ENCODE measurements at places on chromosomes 2 and 18.

- no peak for DNase-seq
These were observed 698 bp upstream of the TMEM237 start for GRCh38 chr2:201644001-201644400.

DNA sequence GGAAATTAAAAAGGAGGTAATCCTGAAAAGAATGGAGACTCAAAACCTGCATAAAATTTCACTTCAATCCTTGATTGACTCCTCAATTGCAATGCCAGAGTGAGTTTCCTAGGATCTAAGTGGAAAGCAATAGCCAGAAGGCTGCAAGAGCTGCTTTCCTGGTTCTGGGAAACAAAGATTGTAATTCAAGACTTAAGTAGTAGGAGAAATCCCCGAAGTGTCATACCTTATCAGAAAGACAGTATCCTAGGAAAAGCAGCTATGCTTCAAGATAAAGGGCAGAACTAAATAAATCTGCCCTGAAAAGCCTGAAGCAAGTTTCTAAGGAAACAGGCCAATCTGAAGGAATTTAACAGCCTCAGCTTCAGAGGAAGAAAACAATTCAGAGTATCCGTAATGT is 390.2 kb downstream of the DSC3 start:
- DNase-seq: no peak

- no peak for DNase-seq
These were observed 51.5 kb downstream of the SETBP1 start for GRCh38 chr18:44732238-44732563.

- no peak for DNase-seq
These were observed 113.0 kb downstream of the SETBP1 start for GRCh38 chr18:44793685-44794084.

DNA sequence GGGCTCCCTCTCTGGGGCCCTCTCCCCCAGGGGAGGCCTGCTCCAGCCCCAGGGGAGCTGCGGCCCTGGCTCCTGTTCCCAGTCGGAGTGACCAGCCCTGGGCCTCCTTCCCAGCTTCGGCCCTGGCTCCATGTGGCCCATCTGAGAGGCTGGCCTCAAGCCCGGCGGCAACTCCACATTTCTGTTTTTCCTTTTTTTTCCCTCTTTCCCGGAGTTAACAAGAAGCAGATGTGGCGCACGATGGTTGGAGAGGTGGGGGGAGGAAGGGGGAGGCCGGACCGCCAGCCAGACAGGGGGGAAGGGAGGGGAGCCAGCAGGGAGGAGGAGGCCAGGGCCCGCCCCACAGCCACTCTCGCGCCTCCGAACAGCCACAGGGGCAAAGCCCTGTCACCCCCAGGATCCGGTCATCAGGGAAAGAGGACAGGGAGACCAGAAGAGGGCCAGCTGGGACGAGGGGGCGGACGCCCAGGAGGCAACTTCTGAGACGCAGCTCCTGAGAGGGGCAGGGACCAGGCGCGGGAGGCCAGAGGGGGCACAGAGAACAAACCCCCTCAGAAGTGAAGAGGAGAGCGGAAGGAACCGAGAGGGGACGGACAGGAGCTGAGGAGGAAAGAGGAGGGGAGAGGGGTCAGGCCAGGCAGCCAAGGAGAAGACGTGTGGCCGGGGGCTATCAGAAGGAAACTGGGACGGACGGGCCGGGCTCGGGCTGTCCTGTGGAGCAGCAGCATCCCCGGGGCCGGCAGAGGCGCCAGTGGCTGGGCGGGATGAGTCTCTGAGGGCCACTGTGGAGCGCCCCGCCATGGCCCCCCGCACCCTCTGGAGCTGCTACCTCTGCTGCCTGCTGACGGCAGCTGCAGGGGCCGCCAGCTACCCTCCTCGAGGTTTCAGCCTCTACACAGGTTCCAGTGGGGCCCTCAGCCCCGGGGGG is at the start of gene EMILIN1:
Gene EMILIN1, plus strand, starts transcription at position 349 of the 928 bp plus-strand sequence. Its CDS starts 451 bp downstream, at position 800.
- no peak for DNase-seq

DNA sequence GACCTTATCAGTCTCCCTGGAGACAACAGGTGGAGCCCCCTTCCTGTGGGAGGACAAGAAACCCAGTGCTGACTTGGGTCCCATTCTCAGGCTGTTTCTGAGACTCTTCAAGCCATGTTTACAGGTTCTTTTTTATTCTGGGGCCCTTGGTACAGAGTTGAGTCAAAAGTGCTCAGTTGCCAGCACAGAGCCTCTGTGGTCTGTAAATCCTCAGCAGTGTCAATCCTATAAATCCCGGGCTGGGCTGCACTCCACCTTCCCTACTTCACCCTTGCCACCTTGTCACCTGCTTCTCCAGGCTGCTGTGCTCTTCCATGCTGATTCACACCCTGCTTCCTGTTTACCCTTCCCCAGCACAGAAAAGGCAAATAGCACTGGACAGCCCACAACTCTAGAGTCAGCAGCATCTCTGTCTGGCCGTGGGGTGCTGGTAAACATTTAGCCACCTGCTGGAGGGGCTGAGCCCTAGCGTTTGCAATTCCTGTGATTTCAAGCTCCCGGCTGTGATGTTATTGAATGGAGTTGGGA is 74.7 kb downstream of the TNFRSF11A start:
- no peak for DNase-seq

DNA sequence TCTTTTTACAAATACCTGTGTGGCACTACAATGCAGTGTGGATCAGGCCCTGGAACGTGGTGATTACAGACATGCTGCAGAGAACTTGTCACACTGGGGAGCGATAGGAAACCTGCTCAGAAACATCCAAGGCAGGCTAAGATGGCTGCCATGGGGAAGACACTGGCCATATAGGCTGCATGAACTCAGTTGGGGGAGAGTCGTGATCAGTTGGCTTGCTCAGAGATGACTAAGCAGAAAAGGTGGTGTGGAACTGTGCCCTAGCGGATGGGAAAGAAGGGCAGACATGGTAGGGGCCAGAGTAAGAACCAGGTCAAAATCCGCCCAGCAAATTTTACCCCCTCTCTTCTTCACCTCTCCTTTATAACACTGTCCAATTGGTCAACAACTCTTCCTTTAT is 307.8 kb downstream of the LRRTM1 start:
- DNase-seq: no peak

GRCh38 chr18:5106730-5107129 is 90.3 kb downstream of the AKAIN1 start:
- DNase-seq: no peak

- DNase-seq: no peak
These were observed 44.6 kb downstream of the TBC1D8 start for GRCh38 chr2:101106453-101107181.

- no peak for DNase-seq
These were observed 1.5 kb upstream of the VSNL1 start for GRCh38 chr2:17538844-17539554.

DNA sequence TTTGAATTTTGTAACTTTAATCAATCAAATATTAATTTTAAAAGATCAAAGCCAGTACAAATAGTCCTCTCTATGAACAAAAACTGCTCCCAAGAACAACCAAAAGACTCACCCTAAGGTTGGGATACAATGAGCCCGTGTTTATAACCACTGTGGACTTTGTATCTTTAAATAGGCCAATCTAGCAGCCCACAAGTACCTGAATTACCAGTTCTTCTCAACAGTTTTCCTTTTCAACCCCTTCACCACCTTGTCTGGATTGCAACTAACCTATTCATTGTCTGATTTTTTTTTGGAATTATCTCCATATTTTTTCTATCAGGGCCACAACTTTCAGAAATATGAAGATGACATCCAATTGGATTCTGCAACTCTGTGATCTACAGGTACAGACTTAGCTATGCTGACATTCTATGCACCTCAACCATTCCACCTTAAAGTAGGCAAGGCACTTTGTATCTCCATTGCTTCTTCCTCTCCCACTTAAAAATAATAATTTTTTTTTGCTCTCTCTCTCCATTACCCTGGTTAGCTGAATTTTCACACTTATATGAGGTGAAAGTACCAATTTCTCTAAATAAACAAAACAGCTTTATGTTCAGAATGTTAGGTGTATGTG is 81.9 kb upstream of the MAPRE2 start:
- DNase-seq: no peak

- no peak for DNase-seq
These were observed 93.4 kb downstream of the PTGR3 start for GRCh38 chr18:75115514-75115913.
